ENCODE measurements at places on chromosomes 12 and 14. TPM values are rescaled to one million over a fixed set of nuclear protein-coding genes. Genes with fewer than 3 reads are reported as not detected.
A peak's percentile ranks its signal among the peaks of the same experiment; 100 is the strongest.

DNA sequence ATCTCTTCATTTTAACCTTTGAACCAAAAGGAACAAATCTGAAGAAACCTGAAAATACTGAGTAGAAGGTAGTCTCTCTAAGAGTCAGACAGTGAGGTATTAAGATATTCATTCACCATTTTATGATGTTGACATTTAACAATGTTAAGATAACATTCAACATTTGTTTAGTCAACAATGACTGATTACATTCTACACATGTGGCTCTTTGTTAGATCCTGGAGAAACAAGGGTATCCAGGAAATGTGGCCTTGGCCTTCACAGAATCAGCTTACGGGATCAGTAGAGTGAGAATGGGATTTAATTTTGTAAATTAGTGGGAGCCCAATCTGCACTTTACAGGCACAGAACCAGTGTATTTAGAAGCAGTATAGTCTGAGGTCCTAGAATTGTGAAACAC lies 355.5 kb downstream of the KCNH5 start:
- no peak for DNase-seq

GRCh38 chr14:91047174-91047753 lies 13.2 kb downstream of the RPS6KA5 start:
- DNase-seq = peak; percentile 22

Gene NINJ2
- total RNA-seq = 1.3 TPM

Gene CD69
- total RNA-seq = not detected

- DNase-seq = no peak
Measured at GRCh38 chr12:159156-159782, 54.7 kb downstream of the SLC6A12 start.

Measured in fibroblast of lung (primary cell).